Activated CD8-positive, alpha-beta T cell treated with anti-CD3 and anti-CD28 coated beads, Interleukin-2, amount 10 ng/mL, durations not matched to agents 7 days and 5 days (primary cell): ENCODE measurements at places on chromosomes 3 and 15. TPM values are rescaled to one million over a fixed set of nuclear protein-coding genes. Genes with fewer than 3 reads are reported as not detected.

DNA sequence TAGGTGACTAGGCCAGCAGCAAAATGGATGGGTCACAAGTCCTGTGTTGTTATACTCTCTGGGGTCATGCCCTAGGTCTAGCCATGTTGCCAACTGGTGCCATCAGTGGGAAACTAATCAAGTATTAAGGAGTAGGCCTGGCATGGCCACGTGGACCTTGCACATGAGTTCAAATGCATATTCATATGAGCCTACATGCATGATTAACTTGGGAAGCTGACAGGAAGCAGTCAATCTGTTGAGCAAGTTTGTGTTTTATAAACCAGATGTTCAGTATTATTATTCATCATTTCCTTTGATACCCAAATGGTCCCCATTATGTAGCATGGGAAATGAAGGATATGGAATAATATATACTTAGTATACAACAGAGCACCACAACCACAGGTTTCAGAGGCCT, 95.0 kb downstream of the LRTM1 start:
- no peak overlapping the region for H3K27ac ChIP-seq
- no peaks in the 10 kb centered on the region for H3K4me1 ChIP-seq
- H3K4me3 ChIP-seq, result no peak overlapping the region
- no peaks in the 10 kb centered on the region for H3K36me3 ChIP-seq

Gene GOLGA8S
- 0.92 TPM for total RNA-seq

- no peak overlapping the region for H3K27ac ChIP-seq
- H3K36me3 ChIP-seq, result no peaks in the 10 kb centered on the region
- H3K4me1 ChIP-seq, result no peaks in the 10 kb centered on the region
- H3K27me3 ChIP-seq, result no peaks in the 10 kb centered on the region
- H3K4me3 ChIP-seq, result no peak overlapping the region
Observed at GRCh38 chr3:117264204-117264994, 554.8 kb downstream of the TUSC7 start.

GRCh38 chr3:171652932-171653331, 157.4 kb downstream of the PLD1 start:
- peaks cover 2% of the 10 kb centered on the region for H3K27me3 ChIP-seq
- no peak for DNase-seq
- H3K36me3 ChIP-seq, result no peaks in the 10 kb centered on the region
- no peak overlapping the region for H3K4me3 ChIP-seq
- H3K4me1 ChIP-seq, result peaks cover 2% of the 10 kb centered on the region
- H3K27ac ChIP-seq, result no peak overlapping the region

DNA sequence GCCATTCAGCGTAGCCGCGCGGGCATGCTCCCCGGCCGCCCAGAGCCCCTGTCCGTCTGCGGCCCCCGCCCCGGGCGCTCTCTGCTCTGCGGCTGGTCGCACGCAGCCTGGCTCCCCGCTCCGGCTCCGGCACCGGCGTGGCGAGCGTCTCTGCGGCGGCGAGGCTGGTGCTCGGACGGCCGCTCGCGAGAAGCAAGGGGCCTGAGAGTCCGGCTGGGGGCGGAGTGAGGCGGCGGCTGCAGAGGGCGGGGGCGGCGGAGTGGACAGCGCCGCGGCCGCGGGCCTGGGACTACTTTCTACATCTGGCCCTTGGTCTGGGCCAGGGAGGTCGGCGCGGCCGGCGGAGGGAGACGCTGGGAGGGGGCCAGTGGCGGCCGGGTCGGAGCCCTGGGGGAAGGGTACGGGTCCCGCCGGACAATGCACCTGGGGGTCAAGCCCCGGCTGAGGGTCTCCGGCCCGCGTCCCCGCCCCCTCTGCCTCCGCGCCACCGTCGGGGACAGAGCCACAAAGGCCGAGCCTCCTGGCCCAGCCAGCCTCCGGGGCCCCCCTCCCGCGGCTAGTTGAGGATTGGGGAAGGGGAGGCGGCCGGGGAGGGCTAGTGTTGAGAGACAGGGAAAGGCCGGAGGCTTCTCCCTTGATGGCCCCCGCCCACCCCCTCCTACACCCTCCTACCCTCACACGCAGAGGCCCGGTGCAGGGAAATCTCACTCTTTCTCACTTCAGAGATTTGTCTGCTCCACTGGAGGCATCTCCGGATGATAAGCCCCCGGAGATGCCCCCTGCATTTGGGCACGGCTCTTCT, at the start of gene PRTG:
Gene PRTG (minus strand): TSS at position 226 of the 802 bp plus-strand sequence. CDS start 221 bp downstream, at position 5.
- H3K27ac ChIP-seq, result no peak within 1 kb of the TSS
- peaks cover 3% of the 10 kb centered on the region for H3K4me1 ChIP-seq
- H3K4me3 ChIP-seq, result peak within 1 kb of the TSS; percentile 54
- no peaks in the 10 kb centered on the region for H3K36me3 ChIP-seq

GRCh38 chr3:123120573-123120972, 53.7 kb downstream of the PDIA5 start:
- no peak overlapping the region for H3K27ac ChIP-seq
- no peak for DNase-seq
- H3K4me1 ChIP-seq, result no peaks in the 10 kb centered on the region
- no peaks in the 10 kb centered on the region for H3K27me3 ChIP-seq
- H3K4me3 ChIP-seq, result no peak overlapping the region
- H3K36me3 ChIP-seq, result no peaks in the 10 kb centered on the region
